Activated CD4-positive, alpha-beta T cell treated with anti-CD3 and anti-CD28 coated beads for 36 hours (primary cell): ENCODE measurements at places on chromosomes 5 and 9.

GRCh38 chr5:5532306-5533076, 110.0 kb downstream of the ICE1 start:
- no peak for DNase-seq

DNA sequence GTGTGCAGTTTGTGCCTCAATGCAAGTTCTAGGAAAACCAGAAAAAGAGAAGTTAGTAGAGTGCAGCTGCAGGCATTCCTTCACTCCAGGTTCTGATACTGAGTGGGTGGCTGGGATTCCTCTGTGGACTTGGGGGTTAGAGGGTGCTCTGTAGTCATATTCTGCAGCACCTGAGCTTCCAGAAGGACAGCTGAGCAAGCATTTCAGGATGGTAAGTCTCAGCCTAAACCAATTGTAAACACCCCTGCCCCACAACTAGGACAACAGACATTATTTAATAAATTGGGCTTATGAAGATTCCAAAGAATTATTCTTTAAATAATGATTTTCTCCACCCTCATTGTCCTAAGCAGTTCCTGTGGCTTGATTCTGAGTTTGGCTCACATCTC, 9.1 kb downstream of the FAXDC2 start:
- DNase-seq = no peak

DNA sequence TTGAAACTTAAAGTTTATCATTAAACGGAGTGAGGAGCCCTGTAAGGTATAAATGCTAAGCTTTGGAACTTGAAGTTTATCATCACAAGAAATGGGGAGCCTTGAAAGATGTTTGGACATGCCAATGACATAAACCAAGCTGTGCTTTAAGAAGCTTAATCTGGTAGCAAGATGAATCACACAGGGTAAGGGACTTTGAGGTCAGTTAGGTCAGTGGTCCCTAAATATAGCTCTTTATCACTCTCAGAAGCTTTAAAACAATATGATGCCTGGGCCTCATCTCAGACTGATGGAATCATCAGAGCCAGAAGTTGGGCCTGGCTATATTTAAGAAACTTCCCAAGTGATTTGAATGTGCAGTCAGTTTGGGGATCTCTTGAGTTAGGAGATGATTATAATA, 85.7 kb downstream of the TNC start:
- no peak for DNase-seq

GRCh38 chr9:105206821-105207699, 37.4 kb upstream of the SLC44A1 start:
- no peak for DNase-seq

DNA sequence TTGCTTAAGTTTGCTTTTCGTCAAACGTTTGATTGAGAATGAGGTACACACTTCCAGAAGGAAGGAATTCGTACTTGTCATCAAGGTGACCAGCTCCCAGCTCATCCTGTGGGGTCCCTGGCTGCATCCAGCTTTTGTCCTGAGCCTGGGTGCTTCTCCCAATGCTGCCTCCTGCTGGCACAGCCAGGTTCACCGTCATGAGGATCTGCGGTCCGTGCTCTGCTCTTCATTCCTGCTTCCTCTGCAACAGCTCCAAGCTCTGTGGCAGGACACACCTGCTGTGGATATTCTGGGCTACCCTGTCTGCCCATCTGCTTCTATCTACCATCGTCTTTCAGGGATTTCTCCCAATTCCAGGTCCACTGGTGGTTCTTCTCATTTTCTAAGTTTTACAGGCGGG, 13.3 kb upstream of the UBE2QL1 start:
- peak; percentile 51 for DNase-seq

DNA sequence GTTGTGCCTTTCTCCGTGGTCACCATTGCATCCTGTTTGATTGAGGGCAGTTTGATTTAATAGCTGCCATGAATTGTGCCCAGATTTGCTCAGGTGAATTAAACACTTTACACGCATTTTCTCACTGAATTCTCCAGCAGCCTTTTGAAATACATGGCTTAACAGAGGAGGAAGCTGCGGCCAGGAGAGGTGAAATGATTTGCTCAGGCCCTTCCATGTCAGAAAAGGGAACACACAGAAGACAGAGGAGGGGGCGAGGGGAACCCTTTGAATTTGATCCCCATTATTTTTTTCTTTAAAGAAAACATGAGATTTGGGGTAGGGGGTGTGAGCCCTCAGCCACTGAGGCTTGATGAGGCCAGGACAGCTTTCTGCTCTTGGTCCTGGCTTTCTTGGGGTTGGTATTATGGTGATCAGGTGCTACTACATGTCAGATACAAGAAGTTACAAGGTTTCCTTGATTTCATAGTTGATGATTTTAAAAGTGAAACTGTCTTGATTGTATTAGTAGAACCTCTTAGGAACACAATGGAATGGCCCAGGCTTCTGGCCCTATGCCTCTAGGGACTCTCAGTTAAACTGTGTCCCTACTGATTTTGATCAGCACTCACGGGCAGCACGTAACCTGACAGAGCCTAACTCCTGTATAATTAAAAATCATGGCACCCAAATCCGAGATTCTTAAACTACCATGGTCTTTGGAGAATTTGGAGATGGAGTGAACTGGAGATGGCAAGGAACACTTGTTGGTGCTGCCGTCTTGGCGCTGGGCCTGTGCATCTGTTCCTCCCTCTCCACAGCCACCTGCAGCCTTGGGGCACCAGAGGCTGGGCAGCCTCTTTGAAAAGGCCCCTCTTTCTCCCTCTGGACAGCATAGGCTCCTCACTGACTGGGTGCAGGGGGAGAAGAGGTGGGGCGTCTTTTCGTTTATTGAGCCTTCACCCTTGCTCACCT, 107.9 kb downstream of the TRIO start:
- DNase-seq = no peak

GRCh38 chr5:35319333-35320002, 89.2 kb upstream of the PRLR start:
- peak; percentile 92 for DNase-seq

DNA sequence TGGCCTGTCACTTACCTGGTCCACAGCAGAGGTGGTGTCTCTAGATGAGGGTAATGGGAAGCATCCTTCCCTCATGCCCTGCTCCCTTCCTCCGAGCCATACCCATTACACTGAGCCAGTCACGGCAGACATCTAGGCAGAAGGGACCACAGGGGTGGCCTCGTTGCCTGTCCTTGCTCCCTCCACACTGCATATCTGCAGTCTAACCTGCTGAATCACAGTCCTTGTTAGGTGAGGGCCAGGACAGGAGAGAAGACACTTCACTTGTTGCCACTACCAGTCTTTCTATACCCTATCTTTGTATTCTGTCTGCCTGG, 18.4 kb upstream of the SPINK4 start:
- DNase-seq = no peak

DNA sequence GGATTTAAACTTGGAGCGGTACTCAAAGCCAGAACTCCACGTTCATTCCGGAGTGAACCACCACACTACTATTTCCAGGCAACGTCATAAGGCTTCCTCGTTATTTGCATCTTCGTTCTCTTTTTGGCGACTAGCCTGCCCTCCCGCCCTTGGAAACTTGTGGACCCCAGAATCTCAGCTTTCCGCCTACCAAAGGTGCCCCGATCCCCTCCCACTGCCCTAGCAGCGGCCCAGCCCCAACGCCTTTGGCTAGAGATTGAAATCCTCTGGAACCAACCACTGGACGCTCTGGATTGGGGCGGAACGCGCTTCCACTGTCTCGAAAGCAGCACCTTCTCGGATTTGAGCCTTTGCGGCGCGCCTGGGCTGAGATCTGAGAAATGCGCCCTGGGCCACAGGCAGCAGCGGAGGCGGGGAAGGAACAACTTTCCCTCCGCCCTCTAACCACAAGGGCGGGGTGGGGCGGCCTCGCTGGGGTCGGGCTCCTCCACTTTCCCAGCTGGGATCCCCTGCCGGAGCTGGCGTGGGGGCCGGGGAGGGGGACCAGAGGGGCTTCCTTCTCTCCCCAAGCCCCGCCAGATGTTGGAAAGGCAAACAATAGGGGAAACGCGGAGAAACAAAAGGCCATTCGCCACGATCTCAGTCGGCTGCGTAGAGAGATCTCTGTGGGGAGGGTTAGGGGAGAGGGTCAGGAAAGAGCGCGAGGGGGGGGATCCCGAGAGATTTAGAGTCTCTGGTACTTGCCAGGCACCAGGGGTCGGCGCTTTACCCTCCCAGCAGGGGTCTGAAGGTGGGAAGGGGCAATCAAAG, 1.3 kb downstream of the MOB3B start:
- DNase-seq = peak; percentile 71

- no peak for DNase-seq
Observed at GRCh38 chr5:115267617-115268016, 4.9 kb upstream of the PGGT1B start.

- no peak for DNase-seq
Observed at GRCh38 chr5:14190194-14191164, 47.3 kb downstream of the TRIO start.

- no peak for DNase-seq
Observed at GRCh38 chr5:52887066-52887465, 99.3 kb downstream of the ITGA1 start.

DNA sequence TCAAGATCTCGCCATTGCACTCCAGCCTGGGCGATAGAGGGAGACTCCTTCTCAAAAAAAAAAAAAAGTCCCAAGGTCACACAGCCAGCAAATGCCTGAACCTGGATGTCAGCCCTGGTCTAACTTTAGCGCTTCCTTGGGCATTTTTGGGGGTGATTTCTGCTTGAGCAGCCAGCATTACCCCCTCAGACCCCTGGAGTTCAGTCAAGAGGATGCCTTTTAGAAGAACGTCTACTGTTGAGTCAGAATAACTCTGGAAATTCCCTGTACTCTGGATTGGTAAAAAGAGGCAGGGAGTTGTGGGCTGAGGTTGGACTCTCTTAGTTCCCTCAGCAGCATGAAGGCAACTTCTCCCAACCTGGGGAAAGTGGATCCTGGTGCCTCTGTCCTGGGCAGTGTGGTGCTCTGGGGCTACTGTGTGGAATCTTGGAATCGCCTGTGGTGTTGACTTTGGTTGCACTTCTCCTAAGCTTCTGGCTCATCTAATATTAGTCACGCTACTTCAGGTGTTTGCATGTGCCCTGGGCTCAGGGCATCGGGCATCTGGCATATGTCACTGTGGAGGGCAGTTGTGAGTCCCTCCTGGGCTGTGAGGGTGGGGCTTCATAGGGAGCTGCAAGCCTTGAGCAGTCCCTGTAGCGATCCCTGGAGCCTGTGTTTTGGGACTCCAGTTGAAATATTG, 32.2 kb downstream of the STXBP1 start:
- DNase-seq = no peak

GRCh38 chr5:76521240-76521758, 101.9 kb downstream of the F2RL2 start:
- no peak for DNase-seq

DNA sequence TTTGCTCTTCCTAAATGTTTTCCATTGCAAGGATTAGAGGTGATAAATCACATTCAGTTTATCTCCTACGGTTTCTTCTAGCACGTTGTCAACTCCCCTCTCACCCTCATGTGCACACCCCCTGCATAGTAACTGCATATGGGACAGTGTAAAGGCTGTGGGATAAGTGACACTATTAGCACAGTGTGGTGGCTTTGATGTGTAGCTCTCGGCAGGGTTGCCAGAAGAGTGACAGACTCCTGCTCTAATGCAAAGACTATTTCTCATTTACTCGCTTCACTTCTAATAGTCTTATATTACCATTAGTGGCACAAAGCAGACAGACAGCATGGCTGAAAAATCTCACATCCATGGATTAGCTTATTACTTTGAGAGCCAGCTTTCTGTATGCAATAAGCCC, 454.6 kb downstream of the CETN3 start:
- no peak for DNase-seq

DNA sequence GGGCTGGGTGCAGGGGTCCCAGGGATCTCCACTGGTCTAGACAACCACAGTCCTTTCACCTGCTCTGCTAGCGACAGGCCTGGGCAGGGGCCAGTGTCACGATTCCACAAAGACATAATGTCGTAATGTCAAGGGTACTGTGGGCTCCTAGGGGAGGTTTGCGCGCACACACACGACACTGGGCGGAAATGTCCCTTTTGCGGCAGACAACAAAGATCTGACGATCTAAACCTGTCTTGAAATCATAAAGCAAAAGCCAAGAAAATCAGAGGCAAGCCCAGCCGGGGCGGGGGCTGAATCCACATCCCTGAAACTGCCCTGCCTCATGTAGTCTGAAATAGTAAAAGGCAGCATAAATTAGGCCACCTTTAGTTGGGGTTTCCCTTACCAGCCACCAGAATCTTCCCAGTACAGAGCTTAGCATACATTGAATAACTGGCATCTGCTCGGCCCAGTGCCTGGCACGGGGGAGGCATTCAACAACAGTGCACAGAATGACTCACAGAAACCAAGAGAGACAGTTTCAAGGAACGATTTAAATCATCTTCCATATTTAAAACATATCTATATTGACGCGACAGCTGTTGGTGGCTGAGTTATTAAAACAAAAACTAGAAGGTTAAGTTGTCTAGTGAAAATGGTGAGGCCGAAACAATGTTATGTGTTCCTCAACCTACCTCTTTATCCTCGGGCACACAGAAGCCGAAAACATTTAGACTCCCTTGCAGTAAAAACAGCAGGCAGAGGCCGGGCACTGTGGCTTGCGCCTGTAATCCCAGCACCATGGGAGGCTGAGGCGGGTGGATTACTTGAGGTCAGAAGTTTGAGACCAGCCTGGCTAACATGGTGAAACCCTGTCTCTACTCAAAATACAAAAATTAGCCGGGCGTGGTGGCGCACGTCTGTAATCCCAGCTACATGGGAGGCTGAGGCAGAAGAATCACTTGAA, 151.0 kb downstream of the MYO10 start:
- DNase-seq = peak; percentile 79

DNA sequence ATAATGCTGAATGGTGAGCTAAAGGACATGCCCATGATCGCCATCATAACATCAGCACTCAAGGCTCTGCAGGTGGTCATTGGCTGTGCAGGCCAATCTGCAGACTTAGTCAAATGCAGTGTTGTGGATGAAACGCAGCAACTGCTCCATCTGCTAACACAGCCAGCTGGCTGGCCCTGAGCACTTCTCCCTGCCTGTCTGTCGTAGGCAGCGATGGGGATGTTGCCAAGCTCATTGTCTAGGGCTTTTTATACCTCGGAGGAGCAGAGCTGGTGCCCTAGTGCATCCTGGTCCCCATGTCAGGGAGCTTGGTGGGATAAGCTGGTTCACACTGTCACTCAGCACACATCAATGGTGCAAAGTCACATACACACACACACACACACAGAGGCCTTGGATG, 189.4 kb downstream of the TENT4A start:
- no peak for DNase-seq
